ENCODE measurements at places on chromosomes 4 and X.

DNA sequence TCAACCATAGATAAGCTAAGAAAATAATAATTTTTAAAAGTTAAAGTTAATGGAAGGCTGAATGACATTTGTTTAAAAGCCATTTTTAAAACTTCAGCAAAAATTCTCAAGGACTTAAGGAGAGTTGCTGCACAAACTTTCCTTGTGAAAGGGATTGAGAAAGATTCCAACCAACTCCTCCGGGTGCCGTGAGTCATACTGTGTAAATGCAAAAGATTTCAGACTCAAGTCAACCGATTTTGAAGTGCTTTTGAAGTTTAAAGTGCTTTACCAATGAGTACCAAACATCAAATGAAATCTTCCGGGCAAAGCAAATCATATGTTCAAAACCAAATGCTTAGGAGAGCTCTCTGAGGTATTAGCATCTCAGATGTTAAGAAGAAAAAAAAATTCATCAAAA lies 31.4 kb downstream of the VCX2 start:
- no peak for DNase-seq

GRCh38 chrX:12972243-12972642 lies 2.7 kb upstream of the TMSB4X start:
- no peak for DNase-seq

GRCh38 chrX:66015900-66016689 lies 23.8 kb downstream of the VSIG4 start:
- DNase-seq = no peak

DNA sequence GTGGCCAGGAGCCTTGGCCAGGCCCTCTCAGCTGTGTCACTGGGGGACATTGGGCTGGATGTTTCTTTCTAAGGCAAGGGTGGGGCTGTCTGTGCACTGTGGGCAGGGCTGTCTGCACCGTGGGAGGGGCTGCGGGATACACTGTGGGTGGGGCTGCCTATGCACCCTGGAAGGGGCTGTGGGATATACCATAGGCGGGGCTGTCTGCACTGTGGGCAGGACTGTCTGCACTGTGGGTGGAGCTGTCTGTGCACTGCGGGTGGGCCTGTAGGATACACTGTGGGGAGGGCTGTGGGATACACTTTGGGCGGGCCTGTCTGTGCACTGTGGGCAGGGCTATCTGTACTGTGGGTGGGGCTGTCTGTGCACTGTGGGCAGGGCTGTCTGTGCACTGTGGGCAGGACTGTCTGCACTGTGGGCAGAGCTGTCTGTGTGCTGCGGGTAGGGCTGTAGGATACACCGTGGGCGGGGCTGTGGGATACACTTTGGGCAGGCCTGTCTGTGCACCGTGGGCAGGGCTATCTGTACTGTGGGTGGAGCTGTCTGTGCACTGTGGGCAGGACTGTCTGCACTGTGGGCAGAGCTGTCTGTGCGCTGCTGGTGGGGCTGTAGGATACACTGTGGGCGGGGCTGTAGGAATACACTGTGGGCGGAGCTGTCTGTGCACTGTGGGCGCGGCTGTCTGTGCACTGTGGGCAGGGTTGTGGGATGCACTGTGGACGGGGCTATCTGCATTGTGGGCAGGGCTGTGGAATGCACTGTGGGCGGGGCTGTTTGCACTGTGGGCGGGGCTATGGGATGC lies 31.1 kb downstream of the ACOX3 start:
- peak; percentile 75 for DNase-seq

GRCh38 chr4:79621061-79621460 lies 213.0 kb upstream of the GK2 start:
- no peak for DNase-seq

- DNase-seq = no peak
Measured at GRCh38 chr4:189409158-189409557, 531.5 kb upstream of the FRG1 start.

GRCh38 chr4:168652755-168653154 lies 155.9 kb downstream of the PALLD start:
- no peak for DNase-seq

DNA sequence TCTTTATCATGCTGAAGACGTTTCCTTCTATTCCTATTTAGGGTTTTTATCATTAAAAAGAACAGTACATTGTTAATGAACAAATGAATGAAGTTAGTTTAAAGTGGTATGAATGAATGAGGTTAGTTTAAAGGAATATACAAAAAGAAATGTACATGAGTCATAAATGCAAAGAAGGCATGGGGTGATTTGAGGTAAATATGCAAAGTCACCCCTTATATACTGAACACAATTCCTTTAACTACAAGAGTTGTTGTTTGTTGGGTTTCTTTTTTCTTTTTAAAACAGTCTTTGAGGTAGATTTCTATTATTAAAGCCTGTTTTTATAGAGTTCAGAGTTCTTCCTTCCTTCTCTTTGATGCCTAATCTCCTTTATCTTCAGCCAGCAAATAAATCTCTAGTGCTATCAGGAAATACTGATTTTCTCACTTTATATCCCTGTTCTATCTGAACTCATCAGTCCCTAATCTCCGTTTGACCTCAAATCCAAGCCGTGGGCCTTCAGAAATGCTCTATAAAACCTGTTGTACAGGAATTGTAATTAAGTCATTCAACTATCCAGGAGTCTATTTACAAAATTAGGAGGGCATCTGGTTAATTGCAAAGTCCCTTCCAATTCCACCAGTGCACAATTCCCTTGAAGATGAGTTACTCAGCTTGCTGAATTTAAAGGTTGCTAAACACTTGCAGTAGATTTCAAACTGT lies 31.6 kb upstream of the ABCG2 start:
- no peak for DNase-seq

DNA sequence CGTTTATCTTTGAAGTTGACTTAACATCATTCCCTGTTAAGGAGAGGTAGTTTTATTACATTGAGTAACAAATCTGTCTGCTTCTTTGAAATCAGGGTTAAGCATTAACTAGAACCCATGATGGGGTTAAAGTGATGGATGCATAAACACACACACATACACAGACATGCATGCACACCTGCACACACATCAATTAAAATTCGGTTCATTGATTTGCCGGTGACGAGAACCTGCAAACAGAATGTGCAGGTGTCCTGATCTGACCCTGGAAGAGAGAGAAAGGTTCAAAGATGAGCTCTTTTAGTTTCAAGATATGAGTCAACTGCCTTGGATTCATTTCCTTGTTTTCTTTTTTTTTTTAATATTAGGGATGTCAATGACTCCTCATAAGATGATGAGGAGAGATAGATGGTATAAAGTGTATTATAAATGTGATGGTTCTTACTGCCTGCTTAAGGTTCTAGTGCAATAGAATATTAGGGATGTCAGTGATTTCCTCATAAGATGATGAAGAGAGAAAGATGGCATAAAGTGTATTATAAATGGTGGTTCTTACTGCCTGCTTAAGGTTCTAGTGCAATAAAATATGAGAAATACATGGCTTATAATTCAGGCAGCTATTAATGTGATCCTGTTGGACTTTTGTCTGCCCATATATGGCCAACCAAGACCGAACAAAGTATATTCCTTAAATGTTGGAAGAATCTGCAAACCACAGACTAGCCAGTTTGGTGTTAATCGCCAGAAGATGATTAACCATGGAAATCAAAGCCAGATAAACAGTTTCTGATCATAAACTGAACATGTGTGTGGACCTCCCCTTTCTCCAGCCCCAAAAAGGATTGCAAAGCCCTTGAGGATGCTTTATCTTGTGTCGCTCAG lies 14.1 kb upstream of the CD99 start:
- no peak for DNase-seq

DNA sequence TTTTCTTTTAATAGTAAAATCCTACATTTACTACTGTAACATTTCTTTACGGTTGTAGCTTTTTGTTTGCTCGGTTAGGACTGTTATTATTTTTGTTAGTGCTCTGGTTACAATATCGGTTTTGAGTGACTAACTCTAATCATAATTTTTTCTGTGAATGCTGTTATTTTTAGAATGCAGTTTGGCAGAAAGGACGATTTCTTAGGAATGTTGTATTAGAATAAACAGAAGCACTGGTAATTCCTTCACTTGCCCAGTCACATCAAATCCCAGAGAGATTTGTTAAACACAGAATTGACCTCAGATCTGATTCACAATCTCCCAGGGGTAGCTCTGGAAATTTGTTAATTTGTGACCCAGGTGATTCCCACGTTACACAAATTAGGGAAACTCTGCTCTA lies 21.7 kb downstream of the DDIT4L start:
- no peak for DNase-seq

DNA sequence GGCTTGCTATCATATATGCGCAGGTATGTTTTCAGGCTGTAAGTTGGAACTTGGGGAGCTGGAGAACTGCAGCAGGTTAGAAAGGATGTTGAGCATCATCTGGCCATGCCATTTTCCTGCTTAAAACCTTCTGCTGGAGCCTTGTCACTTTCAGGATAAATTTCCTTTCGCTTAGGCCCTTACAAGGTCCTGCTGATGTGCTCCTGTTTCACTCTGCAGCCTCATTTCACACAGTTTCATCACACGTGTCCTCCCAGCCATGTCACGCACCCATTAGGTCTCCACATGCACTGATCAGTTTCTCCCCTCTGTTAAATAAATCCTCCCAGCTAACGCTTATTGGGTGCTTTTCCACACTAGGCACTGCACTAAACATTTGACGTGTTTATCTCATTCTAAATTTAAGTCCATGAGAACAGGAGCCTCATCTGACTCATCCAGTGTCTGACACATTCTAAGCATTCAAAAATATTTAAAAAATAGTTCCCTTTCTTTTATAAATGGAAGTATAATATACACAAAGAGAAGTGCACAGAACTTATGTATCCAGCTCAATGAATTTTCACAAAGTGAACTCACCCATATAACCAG lies 14.5 kb downstream of the SOD3 start:
- no peak for DNase-seq

DNA sequence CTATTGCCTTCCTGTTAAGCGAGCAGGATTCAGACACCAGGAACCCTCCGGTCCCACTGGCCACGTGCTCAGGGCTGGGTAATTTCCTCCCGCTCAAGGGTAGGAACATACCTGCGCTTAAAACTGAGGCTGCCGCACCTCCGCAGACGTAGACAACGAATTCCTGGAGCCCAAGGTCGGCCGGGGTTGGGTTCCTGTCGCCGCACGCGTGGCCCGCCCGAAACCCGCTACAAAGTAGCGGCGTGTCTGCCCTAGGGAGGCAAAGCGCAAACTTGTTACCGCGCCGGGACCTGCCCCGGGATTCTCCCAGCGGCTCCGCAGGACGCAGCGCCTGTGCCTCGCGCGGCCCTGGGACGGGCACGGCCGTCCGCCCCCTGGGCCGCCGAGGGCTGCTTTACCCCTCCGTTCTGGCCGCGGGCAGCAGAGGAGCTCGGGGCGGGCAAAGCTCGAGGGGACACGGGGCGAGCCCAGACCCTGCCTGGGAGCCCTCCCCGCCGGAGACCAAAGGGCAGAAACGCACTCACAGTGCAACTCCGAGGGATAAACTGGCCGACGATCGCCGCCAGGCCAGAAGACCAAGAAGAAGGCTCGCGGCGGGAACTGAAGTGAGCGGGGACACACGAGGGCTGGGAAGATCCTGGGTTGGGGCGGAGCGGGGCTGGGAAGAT lies at the start of gene ERVMER34-1:
Gene ERVMER34-1 (minus strand): TSS at position 607 of the 668 bp plus-strand sequence. CDS start 5,905 bp downstream, outside the sequence.
- DNase-seq = peak; percentile 6

DNA sequence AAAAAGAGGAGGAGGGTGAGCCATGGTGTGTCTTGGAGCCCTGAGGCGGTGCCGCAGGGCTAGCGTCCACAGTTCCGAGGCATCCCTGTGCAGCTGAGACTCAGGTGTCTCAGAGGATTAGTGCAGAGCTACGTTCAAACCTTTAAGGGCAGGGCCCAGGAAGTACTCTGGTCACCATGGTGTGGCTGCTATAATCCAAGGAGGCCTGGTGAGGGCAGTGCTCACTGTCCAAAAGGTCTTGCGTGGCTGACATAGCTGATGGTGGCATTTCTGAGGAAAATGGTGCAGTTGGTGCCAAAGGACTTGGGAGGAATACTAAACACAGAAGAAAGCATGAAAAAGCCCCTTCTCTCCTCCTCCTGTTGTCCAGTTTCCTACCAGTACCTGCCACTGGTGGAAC lies 146.9 kb downstream of the DCHS2 start:
- no peak for DNase-seq

DNA sequence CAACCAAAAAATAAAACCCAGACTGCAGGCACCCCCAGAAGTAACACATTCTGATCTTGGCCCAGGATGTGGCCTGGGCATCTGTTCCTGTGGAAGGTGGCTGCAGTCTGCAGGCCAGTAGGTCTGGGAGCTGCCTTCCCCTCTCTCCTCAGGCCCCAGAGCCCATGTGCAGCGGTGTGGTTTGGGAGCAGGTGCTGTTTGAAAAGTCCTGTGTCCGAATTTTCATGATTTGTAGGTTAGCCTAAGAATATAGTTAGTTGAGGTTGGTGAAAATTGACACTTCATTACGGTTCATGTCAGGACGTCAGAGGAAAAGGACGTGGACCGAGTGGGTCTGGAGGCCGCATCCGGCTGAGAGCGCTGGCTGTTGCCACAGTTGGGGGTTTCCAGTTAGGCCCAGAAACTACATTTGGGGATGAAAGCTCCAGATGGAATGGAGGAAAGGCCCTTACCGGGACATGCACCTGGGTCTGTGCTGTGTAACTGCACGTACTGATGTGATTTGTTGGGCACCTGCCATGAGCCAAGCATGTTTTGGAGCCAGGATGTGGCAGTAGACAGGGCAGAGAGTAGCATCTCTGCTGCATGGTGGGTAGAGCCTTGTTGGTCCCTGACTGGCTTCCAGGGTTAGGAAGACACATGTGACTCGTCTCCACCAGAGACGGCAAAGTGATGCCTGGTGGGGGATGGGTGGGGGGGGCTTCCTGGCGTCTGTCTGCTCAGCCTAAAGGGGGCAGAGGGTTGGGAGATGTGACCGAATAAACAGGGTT lies 21.7 kb upstream of the HGFAC start:
- no peak for DNase-seq

- DNase-seq = no peak
Measured at GRCh38 chr4:69718396-69719271, 41.8 kb downstream of the SULT1B1 start.

GRCh38 chrX:72495046-72495445 lies 77.6 kb downstream of the HDAC8 start:
- DNase-seq = no peak
